ENCODE measurements at places on chromosomes 5 and 9.

GRCh38 chr5:27472000-27472763, 433.8 kb upstream of the CDH9 start:
- peak; percentile 7 for DNase-seq

DNA sequence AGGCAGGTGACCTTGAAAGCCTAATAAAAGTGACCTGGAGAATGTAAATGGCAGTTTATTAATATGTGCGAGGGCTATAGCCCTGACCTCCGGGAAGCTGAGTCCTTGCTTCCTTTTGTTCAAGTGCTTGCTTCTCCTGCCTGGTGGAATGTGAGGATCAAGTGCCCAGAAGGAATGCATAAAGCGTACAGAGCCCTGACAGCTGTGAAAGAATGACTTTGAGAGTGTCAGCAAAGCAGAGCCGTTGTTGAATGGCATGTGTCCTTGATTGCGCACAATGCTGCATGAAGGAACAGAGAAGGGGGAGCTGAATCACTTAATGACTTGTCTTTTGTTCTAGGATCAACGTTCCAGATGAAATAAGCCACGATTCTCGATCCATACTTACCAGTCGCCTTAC, 133.0 kb downstream of the SLF1 start:
- no peak for DNase-seq

GRCh38 chr5:131589510-131590348, 45.3 kb downstream of the RAPGEF6 start:
- DNase-seq, result peak; percentile 71

- no peak for DNase-seq
Observed at GRCh38 chr5:78647351-78647818, 1.2 kb downstream of the LHFPL2 start.

DNA sequence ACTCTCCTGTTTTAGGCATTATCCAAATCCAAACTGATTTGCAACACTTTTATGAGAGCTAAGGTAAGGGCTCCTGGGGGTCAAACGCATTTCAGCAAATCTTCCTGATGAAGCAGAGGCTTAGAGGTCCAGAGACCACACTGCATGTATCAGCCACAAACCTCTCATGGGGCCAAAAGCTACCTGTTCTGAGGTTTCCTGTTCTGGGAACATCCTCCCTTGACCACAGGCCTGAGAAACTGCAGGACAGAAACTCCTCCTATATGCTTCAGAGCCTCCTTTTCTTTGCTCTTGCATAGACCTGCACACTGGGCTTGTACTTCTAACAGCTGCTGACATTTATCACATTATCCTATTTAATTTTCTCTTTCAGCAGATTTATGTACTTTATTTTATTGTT, 92.6 kb downstream of the OR2K2 start:
- DNase-seq, result no peak

DNA sequence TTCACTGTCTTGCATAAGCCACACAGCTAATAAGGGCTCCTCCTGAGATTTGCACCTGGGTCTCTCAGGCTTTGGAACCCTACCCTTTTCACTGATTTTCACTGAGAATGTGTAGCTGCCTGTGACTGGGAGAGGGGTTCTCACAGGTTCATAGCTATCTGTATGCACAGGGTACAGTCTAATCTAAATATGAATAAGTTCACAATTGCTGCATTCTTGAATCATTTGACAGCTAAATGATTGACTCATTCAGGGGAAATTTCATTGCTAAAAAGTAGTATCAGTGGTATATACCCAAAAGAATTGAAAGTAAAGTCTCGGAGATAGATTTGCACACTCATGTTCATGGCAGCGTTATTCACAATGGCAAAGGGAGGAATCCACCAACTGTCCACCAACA, 140.7 kb downstream of the BOD1 start:
- no peak for DNase-seq

DNA sequence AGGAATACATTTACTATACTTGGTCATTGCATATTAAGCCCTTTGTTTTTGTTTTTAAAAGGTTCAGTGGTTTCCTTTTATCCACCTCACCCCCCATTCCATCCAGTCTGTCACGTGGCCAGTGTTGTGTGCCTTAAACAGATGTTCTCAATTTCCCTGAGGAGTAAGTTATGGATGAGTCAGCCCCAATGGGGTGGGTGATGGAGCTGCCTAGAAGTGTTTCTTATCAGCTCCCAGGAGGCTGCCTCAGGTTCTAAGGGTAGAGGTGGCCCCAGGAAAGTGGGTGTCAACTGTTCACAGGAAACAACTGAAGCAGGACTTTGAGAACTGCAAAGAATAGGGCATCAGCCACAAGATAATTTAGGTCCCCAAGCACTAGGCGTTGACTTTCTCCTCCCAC, 41.1 kb downstream of the ACTBL2 start:
- DNase-seq, result no peak

- DNase-seq, result no peak
Observed at GRCh38 chr9:25366906-25367305, 311.3 kb downstream of the TUSC1 start.

- DNase-seq, result no peak
Observed at GRCh38 chr9:6926436-6926835, 168.7 kb downstream of the KDM4C start.

DNA sequence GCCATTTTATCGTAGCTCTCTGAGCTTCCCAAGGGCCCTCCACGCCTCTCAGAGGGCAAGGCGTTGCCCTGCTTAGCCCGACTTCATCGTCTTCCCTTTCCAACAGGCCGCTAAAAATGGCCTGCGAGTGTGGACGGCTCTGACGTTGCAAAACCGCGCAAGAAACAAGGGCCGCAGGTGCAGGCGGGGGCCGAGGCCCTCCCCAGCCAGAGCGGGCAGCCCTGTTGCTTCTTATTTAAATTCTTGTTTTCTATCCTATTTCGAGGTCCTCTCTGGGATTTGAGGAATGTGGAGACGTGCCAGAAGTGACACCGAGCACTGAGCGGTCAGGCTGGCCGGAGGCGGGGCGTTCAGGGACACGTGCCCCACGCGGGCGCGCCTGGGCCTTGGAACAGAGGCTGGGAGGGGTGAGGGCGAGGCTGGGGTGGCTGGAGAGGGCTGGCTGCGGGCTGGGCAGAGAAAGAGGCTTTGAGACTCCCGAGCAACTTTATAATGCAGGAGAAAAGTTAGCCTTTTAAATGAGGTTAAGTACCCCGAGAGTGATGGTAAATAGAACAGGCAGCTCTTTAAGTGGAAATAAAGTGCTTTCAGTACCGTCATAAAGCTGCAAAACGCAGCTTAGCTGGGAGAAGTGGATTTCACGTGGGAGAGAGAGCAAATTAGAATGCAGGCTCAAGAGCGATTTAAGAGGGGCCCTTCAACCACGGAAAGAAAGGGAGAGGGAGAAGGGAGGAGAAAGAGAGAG, 243.6 kb downstream of the AUH start:
- DNase-seq, result no peak

GRCh38 chr9:128628471-128629048, 28.1 kb downstream of the DYNC2I2 start:
- no peak for DNase-seq

GRCh38 chr5:3993856-3994473, 398.3 kb downstream of the IRX1 start:
- no peak for DNase-seq

GRCh38 chr5:169265888-169266287, 35.1 kb downstream of the SLIT3 start:
- DNase-seq, result peak; percentile 21

All from Jurkat, Clone E6-1 (cell line).